Pulmonary artery endothelial cell (primary cell): ENCODE measurements at places on chromosomes 6 and 20. TPM values are rescaled to one million over a fixed set of nuclear protein-coding genes. Genes with fewer than 3 reads are reported as not detected.

ZNF337 gene
- 14.2 and 19.3 TPM in 2 replicates for total RNA-seq

KCNK16 gene
- total RNA-seq, result not detected in 2 replicates

PDSS2 gene
- total RNA-seq, result 7.3 and 9.4 TPM in 2 replicates

SLC44A4 gene
- 0.07 TPM in 1 of 2 replicates, not detected in the other for total RNA-seq

OR12D3 gene
- not detected in 2 replicates for total RNA-seq

BNIP5 gene
- total RNA-seq, result not detected in 2 replicates

CCN2 gene
- total RNA-seq, result 642 and 861 TPM in 2 replicates

ZDHHC14 gene
- 9.4 and 16.3 TPM in 2 replicates for total RNA-seq
